Articular chondrocyte of knee joint (primary cell): ENCODE measurements at places on chromosomes 2 and 18. TPM values are rescaled to one million over a fixed set of nuclear protein-coding genes. Genes with fewer than 3 reads are reported as not detected.

LYPD1 gene
- 0.76 TPM in 1 of 2 replicates, not detected in the other for total RNA-seq

UGT1A4 gene
- not detected in 2 replicates for total RNA-seq

TUBA4B gene
- not detected in 2 replicates for total RNA-seq

HOXD13 gene
- 0.11 and 0.13 TPM in 2 replicates for total RNA-seq

GREB1L gene
- total RNA-seq, result under 0.01 and 0.11 TPM in 2 replicates

RAB6C gene
- total RNA-seq, result not detected in 2 replicates

CYRIA gene
- 25.9 and 27.8 TPM in 2 replicates for total RNA-seq

TNS1 gene
- total RNA-seq, result 102 and 125 TPM in 2 replicates

RAPGEF4 gene
- total RNA-seq, result 1.2 and 1.3 TPM in 2 replicates

DNER gene
- total RNA-seq, result 0.78 and 1.7 TPM in 2 replicates

PSD4 gene
- total RNA-seq, result 4.2 and 5.1 TPM in 2 replicates

CLASP1 gene
- total RNA-seq, result 48.6 and 60.8 TPM in 2 replicates

PDE1A gene
- 89.0 and 156 TPM in 2 replicates for total RNA-seq

SLC30A3 gene
- total RNA-seq, result under 0.01 TPM in 1 of 2 replicates, not detected in the other

LINC00305 gene
- not detected in 2 replicates for total RNA-seq

ZNF516 gene
- total RNA-seq, result 14.4 and 16.3 TPM in 2 replicates

ELP2 gene
- total RNA-seq, result 112 and 129 TPM in 2 replicates

RANBP2 gene
- total RNA-seq, result 83.2 and 105 TPM in 2 replicates

CRIM1 gene
- 512 and 531 TPM in 2 replicates for total RNA-seq

PRSS56 gene
- not detected in 2 replicates for total RNA-seq

CHRND gene
- total RNA-seq, result not detected in 2 replicates

KCNS3 gene
- total RNA-seq, result 1.0 and 1.2 TPM in 2 replicates

PIEZO2 gene
- 268 and 271 TPM in 2 replicates for total RNA-seq

GNLY gene
- not detected in 2 replicates for total RNA-seq

KIF5C gene
- total RNA-seq, result 0.65 and 0.97 TPM in 2 replicates

NETO1 gene
- not detected in 2 replicates for total RNA-seq

CPO gene
- total RNA-seq, result 0.32 TPM in 1 of 2 replicates, not detected in the other

DAW1 gene
- total RNA-seq, result 0.13 and 0.22 TPM in 2 replicates

MARCO gene
- total RNA-seq, result not detected in 2 replicates

LIMS2 gene
- 7.4 and 8.9 TPM in 2 replicates for total RNA-seq

DYSF gene
- total RNA-seq, result 0.78 and 2.3 TPM in 2 replicates

AMER3 gene
- not detected in 2 replicates for total RNA-seq

UGT1A8 gene
- total RNA-seq, result not detected in 2 replicates

TFPI gene
- 37.5 and 126 TPM in 2 replicates for total RNA-seq

TAF4B gene
- total RNA-seq, result 4.6 and 5.0 TPM in 2 replicates

DNAJC5G gene
- not detected in 2 replicates for total RNA-seq

LRRTM4 gene
- not detected in 2 replicates for total RNA-seq

SPATA3 gene
- total RNA-seq, result not detected in 2 replicates

REG3A gene
- not detected in 2 replicates for total RNA-seq

KLHL29 gene
- 13.1 and 14.1 TPM in 2 replicates for total RNA-seq

SERPINB12 gene
- total RNA-seq, result not detected in 2 replicates

MCM6 gene
- total RNA-seq, result 22.5 and 25.9 TPM in 2 replicates

HIBCH gene
- total RNA-seq, result 15.9 and 23.9 TPM in 2 replicates
